Suppressor macrophage treated with lipopolysaccharide for 4 hours (primary cell): ENCODE measurements at places on chromosomes 6 and 20.

GRCh38 chr6:126941751-126942150, 176.7 kb upstream of the RSPO3 start:
- no peak for DNase-seq

DNA sequence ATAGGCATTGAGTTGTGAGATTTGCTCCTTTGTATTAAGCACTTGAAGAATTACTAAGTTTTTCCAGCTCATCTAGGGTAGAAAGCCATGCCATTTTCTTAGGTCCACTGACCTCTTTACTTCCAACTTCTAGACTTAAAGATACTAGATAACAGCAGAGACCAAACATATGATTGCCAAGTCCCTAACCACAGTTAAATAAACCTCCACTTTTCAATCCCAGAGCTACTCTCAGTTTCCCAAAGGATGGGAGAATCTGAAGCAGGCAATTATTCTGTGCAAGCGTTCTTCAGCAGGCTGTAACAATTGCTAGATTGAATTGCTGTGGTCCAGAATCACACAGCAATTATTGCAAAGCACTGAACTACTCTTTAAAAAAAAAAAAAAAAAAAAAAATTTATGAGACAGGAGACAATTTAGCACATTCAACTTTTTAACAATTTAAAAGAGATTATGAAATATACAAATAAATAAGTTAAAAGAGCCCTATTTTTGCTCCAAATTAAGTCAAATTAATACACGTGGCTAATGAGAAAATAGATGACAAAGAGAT, 104.0 kb upstream of the PRSS16 start:
- no peak for DNase-seq

GRCh38 chr6:90559931-90560330, 26.9 kb downstream of the MAP3K7 start:
- DNase-seq = no peak

DNA sequence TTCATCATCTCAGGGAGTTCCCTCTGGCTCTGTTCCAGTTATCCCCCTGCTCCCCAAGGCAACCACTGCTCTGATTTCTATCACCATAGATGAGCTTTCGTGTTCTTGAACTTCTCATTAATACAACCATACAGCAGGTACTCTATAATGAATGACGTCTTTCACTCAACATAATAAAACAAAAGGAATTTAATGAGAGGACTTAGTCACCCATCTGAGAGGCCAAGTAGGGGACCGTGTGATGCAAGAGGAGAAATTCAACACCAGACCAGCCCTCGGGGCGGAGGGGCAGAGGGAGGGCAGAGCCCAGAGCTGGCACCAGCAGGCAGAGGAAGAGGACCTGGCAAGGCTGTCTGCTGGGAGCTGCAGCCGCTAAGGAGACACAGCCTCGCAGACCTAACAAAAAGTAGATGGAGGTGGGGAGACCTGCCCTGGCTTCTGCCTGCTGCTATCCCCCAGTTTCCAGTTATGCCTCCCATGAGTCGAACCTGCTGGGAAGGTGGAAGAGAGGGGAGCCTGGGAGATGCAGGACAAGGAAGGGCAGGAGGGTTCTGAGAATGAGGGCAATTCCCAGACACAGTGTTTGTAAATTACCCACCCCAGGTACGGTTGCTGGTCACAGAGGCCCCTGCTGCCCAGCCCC, 13.8 kb downstream of the CCN5 start:
- DNase-seq = peak; percentile 41

DNA sequence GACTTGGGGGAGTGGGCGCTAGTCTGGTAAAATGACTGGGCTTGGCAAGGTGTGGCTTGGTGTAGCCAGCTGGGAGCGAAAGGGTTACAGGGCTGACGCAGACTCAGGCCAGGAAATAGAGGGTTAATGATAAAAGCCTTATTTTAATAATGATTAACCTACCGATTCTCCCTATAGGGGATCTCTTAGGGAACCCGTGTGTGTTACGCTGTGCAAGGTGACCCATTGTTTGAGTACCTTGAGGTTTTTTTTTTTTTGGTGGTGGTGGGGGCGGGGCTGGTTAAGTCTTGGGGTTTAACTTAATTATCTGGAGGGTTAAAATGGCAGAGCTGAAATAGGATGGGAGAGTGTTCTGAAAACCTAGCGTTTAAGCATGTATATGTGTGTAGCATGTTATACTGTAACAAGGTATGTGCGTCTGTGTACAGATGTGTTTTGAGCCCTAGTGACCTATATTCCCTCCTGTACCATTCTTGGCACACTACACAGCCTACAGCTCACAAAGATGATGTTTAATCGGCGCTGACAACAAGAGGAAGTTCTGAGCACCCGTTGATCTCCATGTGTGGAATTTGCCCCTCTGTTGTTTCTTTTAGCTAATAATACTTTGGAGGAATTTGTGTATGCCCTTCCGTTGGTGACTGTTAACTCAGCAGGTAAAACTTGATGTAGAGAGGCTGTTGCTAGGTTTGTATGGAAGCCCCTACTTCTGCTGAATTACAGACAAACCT, 1.3 kb downstream of the CARMIL1 start:
- DNase-seq = no peak

DNA sequence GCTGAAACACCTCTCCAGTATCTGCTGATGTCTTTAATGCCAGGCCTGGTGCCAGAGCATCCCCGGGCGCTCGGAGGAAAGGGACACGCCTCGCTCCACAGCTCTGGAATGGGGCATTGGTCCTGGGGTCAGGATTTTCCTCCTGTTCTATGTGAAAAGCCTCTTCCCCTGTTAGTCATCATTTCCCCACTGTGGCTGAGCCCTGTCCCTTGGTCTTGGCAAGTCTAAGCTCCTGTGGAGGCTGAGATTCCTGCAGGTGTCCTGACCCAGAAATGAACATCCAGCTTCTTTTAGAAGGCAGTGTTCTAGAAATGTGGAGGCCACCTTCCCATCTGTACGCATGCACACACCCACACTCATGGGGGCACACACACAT, 19.4 kb downstream of the SYNDIG1 start:
- DNase-seq = no peak

- DNase-seq = peak; percentile 85
Measured at GRCh38 chr6:111230351-111231089, 143.2 kb downstream of the SLC16A10 start.

DNA sequence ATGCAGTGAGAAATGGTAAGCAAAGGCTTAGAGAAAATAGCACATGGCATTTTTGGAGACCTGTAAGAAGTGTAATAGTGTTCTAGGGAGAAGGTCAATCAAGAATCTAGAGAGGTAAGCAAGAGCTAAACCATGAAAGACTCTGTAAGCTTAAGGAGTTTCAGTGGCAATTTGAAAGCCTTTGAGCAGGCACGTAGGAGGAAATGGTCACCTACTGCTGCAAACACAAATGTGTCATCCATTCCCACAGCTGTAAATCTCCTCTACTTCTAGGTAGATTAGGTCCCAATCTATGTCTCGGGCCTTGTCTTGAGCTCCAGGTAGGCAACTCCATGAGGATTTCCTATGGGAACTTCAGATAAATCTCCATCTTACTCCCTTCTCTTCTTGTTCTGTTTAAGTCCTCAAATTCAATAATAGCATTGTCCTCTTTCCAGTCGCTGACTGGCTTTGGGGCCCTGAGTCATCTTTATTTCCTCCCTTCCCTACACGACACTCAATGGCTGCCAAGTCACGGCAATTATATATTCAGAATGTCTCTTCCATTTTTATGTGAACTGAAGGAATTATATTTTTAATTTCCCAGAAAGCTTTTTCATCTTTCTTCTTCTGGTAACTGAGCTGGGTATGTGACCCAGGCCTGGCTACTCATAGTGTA, 24.2 kb upstream of the PAQR8 start:
- no peak for DNase-seq

GRCh38 chr20:46354207-46354555, 45.9 kb upstream of the CDH22 start:
- DNase-seq = no peak

DNA sequence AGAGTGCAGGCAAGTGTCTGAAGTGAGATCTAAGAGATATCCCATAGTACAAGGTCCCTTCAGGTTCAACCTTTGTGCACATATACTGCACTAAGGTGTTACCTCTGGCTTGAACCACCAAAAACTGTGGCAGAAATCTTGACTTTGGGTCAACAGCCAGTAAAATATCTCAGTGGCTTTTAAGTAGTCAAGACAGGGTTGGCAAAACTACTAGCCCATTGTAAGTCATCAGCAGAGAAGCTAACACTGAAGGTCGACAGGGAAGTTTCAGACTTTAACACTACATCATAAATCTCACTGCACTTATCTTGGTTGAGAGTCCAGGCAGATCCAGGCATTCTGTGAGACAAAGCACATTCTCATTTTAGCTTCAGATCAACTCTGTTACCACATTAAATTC, 1684.7 kb downstream of the HACE1 start:
- DNase-seq = no peak

- DNase-seq = no peak
Measured at GRCh38 chr6:19719691-19720128, 117.5 kb upstream of the ID4 start.

DNA sequence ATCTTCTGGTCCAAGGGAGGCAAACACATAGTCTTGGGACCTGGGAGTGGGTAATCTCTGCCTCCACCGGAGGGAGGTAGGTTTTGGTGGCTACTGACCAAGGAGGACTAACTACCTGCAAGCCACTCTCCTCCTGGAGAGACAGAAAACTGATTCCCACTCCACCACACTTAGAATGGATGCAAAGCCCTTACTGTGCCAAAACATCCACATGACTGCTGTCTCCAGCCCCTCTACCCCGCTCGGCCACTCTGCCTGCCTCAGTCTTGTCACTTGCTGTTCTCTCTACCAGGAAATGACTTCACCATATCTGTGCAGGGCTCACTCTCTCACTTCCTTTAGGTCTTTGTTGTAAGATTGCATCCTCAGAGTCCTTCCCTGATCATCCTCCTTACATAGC, 129.5 kb upstream of the ARG1 start:
- DNase-seq = no peak

- peak; percentile 57 for DNase-seq
Measured at GRCh38 chr6:4649728-4650127, 126.5 kb upstream of the CDYL start.

GRCh38 chr6:169880516-169880915, 129.1 kb downstream of the ERMARD start:
- DNase-seq = no peak

DNA sequence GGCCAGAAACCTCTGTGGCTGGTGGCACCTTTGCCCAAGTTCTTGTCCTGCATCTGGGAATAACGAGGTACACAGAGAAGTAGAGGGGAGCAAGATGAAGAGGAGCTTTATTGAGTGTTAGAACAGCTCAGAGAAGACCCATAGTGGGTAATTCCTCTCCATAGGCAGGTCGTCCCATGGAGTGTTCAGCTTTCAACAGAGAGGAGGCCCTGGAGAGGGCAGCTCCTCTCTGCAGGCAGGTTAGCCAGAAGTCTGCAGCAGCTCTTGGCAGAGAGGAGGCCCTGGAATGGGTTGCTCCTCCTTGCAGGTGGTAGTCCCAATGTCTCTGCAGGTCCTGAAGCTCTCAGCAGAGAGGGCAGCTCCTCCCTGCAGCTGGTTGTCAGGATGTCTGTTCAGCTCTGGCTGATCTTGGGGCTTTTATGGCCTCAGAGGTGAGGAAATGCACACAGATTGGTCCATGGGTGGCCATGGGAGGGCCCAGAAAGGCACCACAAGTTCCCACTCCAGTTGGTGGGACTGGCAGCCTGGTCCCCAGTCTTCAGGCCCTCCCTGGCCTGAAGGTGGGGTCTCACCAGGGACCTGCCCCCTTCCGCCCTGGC, 89.0 kb downstream of the IPCEF1 start:
- no peak for DNase-seq

DNA sequence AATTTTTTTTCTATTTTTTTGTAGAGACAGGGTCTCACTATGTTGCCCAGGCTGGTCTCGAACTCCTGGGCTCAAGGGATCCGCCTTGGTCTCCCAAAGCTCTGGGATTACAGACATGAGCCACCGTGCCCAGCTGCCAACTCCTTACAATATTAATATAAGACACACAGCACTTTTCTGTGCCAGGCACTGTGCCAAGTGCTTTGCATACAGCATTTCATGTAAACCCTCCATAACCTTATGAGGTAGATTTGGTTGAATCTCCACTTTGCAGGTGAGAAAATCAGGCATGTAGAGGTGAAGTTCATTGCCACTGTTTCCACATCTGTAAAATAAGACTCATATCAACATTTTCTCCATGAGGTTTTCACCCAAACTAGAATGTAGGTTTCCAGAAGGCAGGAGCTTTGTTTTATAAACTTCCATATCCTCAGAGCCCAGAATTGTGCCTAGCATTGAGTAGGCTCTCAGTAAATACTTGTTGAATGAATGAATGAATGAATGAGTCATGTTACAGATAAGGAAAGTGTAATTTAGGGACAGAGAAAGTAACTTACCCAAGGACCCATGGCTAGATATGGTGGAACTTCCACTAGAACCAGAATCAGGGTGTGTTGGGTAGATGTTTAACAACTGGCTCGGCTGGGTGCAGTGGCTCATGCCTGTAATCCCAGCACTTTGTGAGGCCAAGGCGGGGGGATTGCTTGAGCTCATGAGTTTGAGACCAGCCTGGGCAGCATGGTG, 3.0 kb upstream of the CTNNBL1 start:
- no peak for DNase-seq

DNA sequence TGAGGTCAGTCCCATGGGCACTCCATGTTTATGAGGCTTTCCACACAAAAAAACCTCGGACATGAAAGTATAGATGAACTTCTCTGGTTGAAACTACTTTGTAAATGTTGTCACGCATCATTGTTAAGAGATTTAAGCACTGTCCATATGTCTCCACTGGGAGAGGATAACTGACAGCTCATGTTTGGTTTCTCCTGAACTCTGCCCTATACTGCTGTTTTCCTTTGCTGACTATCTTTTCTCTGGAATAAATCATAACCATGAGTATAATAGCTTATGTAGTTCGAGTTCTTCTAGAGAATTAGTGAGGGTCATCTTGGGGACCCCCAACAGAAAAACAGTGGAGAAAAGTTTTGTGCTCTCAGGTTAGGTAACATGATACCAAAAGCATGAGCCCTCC, 14.3 kb downstream of the THEMIS start:
- DNase-seq = no peak

DNA sequence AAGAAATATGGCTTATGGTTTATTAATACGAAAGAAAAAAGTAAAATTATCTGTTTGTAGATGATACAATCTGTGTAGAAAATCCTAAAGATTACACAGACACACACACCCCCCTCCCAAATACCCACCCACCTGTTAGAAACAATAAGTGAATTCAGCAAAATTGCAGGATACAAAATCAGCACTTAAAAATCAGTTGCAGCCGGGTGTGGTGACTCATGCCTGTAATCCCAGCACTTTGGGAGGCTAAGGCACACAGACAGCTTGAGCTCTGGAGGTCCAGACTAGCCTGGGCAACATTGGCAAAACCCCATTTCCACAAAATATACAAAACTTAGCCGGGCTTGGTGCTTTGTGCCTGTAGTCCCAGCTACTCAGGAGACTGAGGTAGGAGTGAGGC, 42.3 kb downstream of the NINL start:
- no peak for DNase-seq
